ENCODE measurements at places on chromosomes 3 and 15.

- DNase-seq, result no peak
These were observed 854 bp downstream of the CLEC3B start for GRCh38 chr3:45026957-45027356.

GRCh38 chr3:24683633-24684384 is 189.2 kb upstream of the THRB start:
- DNase-seq, result no peak

DNA sequence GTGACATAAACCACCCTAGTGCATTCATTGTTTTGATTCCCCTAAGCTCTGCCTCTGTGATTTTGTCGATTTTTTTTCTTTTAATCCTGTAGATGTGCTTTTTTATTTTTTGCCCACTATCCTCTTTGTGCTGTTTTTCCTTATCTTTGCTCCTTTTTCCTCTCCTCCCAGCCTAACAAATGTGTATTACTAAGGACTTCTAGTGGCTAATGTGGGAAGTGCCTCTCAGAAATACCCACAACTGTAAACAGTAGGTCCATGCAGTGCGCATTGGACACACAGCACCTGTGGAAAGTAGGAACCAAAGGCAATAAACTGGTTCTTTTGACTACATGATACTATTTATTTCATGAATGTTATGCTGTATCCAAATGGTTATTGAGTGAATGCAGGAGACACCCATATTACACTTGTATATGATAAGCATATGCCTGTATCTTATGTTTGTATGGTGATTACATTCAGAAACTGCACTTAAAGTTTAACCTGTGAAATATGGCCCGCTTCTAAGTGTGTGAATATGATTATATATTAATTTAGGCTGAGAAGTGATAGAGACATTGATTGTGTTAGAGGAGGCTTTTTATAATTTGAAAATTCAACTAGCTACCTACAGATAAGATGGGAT is 147.8 kb downstream of the PLCL2 start:
- no peak for DNase-seq

DNA sequence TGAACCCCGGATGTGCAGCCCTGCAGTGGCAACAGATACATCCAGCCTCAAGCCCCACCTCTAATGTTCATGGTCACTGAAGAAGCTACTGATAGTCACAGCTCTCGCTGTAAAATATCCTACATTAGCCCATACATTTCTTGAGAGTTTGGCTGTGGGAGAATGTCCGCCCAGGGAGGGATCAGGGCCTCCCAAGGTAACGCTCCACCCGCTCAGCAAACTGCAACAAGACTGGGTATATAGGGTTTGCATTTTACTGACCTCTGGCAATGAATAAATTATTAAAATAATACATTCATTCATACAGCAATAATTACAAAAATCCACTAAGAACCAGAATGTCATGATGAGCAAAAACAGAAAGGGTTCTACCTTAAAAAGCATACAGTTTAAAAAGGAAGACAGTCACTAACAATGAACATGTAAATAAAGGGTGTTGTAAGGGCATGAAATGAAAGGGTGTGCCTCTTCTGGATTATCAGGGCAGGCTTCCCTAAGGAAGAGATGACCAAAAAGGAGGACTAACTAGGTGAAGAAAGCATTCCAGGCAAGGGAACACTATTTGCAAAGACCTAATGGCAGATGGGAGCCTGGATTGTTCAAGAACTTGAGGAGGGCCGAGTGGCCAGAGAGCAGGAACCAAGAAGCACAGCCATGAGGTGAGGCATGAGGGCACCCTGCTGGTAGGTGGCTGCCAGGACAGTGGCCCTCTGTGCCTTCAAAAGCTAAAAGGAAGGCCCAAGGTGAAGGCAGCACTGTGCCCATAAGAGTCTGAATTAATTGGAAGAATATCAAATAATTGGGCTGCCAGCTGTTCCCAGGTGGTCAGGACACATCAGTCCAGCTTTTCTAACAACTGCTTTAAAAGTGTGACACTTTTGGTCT is 28.1 kb upstream of the CTDSPL start:
- no peak for DNase-seq

GRCh38 chr15:45094358-45094730 is 19.6 kb downstream of the DUOX2 start:
- no peak for DNase-seq

GRCh38 chr3:75768303-75769017 is 16.9 kb downstream of the ZNF717 start:
- DNase-seq, result no peak

- no peak for DNase-seq
These were observed 1.9 kb upstream of the ULK4 start for GRCh38 chr3:41963823-41964222.

DNA sequence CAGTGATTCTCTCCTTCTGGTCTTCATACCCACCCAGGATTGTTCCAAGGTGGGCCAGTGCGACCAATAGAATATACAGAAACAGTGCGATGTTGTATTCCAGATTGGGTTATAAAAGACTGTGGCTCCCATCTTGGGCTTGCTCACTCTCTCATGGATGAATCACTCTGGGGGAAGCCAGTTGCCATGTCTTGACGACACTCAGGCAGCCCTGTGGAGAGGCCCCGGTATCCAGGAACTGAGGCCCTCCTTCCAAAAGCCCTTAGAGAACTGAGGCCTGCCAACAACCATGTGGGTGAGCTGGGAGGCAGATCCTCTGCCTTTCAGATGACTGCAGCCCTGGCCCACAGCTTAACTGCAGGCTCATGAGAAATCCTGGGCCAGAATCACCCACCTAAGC is 57.2 kb downstream of the SH3GL3 start:
- no peak for DNase-seq

GRCh38 chr3:107329088-107329487 is 48.2 kb upstream of the CCDC54 start:
- no peak for DNase-seq

- no peak for DNase-seq
These were observed 327.2 kb downstream of the OCA2 start for GRCh38 chr15:27771892-27772291.

- DNase-seq, result no peak
These were observed 774 bp upstream of the TMCO5A start for GRCh38 chr15:37933666-37934065.

DNA sequence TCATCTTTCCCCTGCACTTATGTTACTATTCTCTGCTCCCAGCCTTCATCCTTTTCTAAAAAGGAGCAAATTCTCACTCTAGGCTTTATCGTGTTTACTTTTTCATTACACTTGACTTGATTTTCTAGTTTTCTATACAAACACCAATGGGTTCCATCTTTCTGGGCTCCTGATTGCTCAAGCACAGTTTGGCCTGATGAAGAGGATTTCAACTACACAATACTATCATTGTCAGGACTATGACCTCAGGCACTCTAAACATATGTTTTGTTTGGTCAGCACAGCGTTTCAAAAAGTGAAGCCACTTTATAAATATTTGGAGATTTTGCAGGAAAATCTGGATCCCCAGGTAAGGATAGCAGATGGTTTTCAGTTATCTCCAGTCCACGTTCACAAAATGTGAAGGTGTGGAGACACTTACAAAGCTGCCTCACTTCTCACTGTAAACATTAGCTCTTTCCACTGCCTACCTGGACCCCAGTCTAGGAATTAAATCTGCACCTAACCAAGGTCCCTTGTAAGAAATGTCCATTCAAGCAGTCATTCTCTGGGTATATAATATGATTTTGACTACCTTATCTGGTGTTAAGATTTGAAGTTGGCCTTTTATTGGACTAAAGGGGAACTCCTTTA is 86.2 kb downstream of the TGFBR2 start:
- DNase-seq, result no peak

DNA sequence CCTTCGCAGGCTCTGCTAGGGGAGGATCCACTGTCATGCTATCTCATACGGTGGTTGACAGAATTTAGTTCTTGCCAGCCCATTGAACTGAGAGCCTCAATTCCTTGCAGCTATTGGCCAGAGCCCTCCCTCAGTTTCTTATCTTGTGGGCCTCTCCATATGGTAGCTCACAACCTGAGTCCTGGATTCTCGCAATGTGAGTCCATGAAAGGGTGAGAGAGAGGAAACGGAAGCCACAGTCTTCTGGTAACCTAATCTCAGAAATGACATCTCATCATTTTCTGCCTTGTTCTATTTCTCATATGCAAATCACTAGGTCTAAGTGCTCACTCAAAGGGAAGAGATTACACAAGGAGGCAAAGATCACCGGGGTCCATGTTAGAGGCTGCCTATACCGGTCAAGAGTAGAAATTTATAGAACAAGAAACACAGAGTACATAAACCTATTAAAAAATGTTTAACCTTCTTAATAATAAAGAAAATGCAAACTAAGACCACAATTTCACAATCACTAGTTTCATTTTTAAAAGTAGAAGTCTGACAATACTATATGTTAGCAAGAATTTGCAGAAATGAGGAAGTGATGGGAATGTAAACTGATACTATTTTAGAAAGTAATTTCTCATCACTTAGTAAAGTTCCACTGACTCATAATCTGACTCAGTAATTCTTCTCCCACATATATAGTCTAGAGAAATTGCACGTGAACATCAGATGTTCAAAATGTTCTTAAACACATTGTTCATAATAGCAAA is 378.4 kb upstream of the AGTR1 start:
- peak; percentile 8 for DNase-seq

GRCh38 chr3:121956363-121956762 is 62.2 kb downstream of the SLC15A2 start:
- DNase-seq, result no peak

DNA sequence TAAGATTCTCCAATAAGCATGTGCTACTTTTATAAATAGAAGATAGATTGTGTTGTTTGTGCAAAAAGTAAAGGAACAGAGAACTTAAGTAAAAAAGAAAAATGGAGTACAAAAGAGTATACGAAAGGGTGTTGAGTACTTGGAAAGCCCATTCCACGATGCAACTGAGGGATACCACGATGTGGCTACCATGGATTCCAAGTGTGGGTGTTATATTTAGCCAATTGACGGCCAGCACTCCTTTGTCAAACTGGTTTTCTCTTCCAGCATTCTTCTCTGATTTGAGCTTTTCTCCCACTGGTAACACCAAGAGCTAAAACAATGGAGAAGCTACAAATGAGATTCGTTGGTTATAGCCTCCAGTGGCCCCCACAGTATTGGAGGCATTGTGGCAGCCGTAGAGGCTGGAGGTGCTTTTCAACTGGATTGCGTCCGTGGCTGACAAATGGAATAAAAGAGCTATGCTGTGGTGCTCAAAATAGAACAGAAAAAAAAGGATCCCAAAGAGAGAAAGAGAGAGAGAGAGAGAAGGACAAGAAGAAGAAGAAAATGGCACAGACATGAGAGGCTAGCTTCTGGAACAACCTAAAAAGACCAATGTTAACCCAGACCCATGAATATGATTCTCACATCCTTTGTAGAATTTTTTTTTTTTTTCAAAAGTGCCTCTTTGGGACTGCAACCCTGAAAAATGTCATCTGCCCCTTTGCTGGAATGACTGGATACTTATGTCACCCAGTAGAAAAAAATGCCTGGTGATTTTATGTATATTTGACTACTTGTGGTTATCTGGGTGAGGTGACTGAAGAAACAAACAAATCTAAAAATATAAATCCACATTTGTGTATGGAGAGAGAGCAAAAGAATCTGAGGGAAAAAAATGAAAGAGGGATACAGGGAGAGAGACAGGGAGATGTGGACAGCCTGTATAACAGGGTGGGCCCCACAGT is 345.1 kb downstream of the RORA start:
- DNase-seq, result no peak

DNA sequence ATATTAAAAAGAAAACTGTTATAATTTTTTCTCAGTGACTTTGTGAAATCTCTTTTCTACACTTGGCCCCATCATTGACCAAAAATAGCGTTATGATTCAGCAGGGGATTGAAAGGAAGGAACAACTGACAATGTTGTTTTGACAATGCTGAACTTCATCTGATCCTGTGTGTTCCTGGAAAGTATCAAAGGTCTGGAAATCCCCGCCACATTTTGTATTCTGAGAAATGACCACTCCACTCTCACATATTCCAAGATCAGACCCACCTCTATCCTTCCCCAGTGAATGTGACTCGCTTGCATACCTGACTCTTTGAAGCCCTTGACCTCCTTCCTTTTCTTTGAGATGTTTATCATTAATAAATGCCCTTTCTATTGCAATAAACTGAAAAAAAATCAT is 9.7 kb upstream of the RIOX2 start:
- DNase-seq, result no peak

GRCh38 chr15:76105911-76106310 is 46.1 kb downstream of the TMEM266 start:
- DNase-seq, result no peak

- no peak for DNase-seq
These were observed 1.7 kb downstream of the RORA start for GRCh38 chr15:61227269-61227949.

- DNase-seq, result peak; percentile 8
These were observed 176.5 kb downstream of the THSD4 start for GRCh38 chr15:71291723-71292122.

DNA sequence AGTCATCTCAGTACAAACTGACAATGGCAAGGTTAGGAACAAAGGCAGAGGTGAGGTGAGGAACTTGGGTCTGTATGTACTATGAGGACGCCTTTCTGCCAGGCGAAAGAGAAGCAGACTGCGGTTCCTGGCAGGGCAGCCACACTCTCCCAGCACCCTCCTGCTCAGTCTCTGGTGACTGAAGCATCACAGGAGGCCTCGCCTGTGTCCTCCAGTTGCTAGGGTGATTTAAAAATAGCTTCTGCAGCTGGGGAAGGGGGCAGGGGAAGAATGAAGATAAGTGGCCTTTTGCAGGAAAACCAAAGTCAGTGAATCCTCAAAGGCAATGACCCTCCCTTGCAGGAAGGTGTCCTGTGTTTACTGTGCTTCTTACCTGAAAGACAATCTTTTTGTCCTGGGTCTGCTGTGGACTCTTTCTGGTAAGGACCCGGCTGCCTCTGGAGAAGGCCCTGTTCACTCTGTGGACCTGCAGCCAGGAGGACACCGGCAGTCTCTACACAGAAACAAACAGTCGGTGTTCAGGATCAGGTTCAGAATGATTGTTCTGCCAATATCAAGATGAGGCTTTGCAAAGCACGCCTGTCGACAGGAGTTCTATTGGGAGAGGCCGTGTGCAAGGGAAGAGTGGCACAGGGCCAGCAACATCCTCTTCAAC is 65.7 kb upstream of the DGKG start:
- no peak for DNase-seq

- DNase-seq, result no peak
These were observed 173.3 kb downstream of the TMEM108 start for GRCh38 chr3:133211449-133211848.

DNA sequence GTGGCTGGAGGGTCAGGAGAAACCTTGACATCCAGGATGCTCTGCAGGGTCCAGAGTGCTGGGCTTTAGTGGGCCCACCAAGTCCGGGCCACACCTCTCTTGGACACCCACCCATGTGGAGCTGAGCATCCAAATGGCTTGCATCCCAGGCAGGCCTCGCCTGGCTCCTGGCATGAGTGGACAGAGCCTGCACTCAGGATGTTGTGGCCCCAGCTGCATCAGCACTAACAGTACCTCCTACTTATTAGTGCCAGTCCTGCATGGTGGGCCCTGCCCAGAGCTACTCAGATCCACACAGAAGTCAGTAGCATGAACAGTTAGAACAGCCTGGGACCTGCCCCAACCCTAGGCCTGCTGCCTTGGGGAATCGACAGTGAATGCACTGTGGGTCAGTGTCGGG is 42.2 kb upstream of the MRPS22 start:
- DNase-seq, result no peak
